ENCODE measurements at places on chromosomes 6 and 20.

GRCh38 chr6:157561929-157562810, 181.2 kb downstream of the ZDHHC14 start:
- no peak for DNase-seq

DNA sequence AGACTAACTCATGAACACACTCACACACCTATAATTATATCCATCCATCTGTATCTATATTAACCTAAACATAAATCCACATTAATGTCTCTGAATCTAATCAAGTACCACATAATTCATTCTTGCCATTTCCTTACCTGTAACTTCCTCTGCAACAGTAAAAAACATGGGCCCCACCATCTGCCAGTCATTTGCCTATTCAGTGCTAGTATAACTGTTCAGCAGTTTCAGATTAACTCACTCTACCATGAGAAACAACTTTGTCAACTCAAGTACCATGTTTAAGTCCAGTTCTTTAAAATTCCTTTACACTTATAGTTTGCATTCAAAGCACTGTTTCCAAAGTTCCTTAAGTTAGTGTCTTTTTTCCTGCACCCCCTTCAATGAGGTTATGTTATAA, 68.8 kb downstream of the LAMP5 start:
- DNase-seq = no peak

DNA sequence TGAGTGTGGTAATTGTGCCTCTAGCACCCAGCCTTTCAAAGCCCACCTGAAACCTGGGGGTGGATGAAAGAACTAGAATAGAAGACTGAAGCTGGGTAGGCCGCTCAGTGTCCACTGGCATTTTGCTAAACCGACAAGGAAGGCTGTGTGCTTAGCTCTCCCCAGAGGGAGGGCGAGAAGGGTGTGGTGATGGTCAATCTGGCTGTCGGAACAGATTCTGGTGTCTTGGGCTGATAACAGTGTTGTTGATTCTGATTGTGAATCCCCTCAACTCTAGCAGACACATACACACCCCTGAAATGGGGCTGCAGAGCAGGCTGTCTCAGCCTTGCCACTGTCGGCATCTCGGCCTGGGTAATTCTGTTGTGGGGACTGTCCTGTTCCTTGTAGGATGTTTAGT, 4.1 kb upstream of the BPHL start:
- no peak for DNase-seq

- DNase-seq = no peak
Measured at GRCh38 chr6:15346315-15346714, 100.4 kb downstream of the JARID2 start.

DNA sequence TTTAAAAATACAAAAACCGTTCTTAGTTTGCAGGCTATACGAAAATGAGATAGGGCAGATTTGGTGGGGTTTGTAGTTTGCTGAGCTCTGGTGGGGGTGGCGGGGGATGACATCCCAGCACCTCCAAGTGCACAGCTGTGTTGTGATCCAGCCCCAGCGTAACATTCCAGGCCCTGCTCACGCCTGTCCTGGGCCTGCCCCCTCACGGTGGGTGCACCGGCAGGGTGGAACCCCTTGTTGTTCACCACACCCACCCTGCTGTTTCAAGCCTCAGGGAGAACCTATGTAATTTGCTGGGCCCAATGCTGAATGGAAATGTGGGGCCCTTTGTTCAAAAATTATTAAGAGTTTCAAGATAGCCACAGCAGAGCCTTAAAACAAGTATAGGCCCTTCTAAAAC, 25.0 kb downstream of the ARMC2 start:
- DNase-seq = no peak

DNA sequence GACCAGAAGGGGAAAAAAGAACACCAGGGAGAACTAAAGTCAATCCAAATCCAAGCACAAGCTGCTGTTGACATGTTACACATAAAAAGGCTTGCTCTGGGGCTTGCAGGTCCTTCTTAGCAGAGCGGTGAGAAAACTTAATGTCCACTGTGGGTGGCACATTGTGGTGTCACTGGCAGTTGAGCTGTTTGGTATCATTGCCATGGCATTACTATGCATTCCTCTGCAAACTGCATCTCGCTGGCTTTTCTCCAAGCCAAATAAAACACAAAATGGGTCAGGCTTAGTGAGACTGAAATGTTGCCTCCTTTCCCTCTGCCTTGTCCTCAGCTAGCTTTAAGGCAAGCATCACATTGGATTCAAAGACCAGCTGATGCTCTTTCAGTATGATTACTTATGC, 40.9 kb downstream of the LY86 start:
- peak; percentile 75 for DNase-seq

GRCh38 chr6:165641672-165642156, 21.3 kb downstream of the PDE10A start:
- DNase-seq = no peak

DNA sequence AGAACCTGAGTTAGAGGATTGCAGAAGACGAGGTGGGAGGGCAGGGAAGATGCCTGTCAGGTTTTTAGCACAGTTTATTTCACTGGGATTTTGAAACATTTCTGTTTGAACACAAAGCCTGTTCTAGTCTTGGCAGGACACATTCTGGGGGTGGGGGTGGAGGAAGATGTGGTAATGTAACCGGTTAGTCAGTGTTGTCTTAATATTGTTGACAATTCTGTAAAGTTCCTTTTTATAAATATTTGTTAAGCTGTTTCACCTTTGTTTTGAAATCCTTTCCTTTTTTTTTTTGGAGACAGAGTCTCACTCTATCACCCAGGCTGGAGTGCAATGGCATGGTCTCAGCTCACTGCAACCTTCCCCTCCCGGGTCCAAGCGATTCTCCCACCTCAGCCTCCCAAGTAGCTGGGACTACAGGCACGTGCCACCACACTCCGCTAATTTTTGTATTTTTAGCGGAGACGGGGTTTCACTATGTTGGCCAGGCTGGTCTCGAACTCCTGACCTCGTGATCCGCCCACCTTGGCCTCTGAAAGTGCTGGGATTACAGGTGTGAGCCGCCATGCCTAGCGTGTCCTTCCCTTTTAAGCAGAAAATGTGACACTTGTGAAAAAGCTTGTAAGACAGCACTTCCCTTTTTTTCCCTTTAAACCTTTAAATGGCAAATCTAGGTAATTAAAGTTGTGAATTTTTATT, 20.2 kb downstream of the SLC9A8 start:
- no peak for DNase-seq

GRCh38 chr6:63313111-63313510, 6.7 kb downstream of the LGSN start:
- DNase-seq = no peak

GRCh38 chr6:133466680-133467079, 225.5 kb downstream of the EYA4 start:
- DNase-seq = peak; percentile 74

DNA sequence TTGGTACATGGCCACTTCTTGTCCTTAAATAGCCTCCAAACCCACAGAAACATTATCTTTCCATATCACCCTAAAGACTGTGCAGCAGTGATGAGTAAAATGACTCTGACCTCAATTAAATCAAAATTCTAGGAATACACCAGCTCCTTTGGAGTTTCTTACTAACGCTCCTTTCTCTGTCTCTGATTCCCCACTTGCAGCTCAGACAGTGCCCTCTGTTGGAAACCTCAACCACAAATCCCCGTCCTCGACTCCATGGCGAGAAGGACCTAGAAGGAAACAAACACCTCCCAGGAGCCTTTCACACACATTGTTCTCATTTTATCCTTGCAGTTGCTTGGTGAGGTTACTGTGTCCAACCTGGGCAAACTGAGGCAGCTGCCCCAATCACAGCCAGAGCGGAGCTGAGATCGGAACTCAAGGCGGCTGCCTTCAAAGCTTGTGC, 17.7 kb upstream of the PARD6B start:
- peak; percentile 26 for DNase-seq

GRCh38 chr6:11187301-11187700, 45.2 kb downstream of the NEDD9 start:
- DNase-seq = no peak

DNA sequence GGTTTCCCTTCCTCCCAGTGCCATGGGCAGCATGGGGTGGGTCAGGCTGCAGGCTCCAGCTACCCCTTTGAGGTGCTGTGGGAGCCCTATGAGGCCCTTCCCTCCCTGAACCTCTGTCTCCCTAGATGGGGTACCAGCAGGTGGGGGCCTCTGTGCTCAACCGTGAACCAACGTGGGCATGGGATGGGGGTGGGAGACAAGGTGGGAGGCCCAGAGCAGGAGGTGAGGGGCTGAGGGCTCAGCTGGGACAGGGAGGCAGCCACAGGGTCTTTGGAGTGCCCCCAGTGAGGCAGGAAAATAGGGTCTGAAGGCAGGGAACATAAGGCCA, 33.3 kb downstream of the SUN5 start:
- DNase-seq = no peak

DNA sequence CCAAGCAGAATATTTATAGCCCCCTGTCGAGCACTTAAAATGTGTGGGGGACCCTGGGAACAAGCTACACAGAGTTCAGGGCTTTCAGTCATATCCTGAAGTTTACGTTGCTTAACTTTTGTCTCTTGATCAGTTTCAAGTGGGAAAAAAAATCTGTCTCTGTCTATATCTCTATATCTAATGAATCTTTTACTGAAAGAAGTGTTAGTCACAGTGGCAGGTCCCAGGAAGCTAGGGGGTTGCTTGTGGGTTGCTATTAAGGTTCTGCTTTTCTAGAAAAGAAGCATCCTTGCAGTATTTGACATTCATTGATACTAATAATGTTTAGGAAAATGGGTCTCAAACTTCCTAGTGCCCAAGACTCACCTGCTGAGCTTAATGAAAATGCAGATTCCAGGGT, 76.7 kb upstream of the CLDN20 start:
- no peak for DNase-seq

- DNase-seq = no peak
Measured at GRCh38 chr20:60200305-60200918, 242.2 kb downstream of the CDH26 start.

- DNase-seq = no peak
Measured at GRCh38 chr6:40529919-40530318, 57.2 kb downstream of the LRFN2 start.

Measured in fibroblast of skin of back (primary cell).